Activated CD8-positive, alpha-beta memory T cell treated with anti-CD3 and anti-CD28 coated beads for 1 hour (primary cell): ENCODE measurements at places on chromosomes 12 and 14.
A peak's percentile ranks its signal among the peaks of the same experiment; 100 is the strongest.

DNA sequence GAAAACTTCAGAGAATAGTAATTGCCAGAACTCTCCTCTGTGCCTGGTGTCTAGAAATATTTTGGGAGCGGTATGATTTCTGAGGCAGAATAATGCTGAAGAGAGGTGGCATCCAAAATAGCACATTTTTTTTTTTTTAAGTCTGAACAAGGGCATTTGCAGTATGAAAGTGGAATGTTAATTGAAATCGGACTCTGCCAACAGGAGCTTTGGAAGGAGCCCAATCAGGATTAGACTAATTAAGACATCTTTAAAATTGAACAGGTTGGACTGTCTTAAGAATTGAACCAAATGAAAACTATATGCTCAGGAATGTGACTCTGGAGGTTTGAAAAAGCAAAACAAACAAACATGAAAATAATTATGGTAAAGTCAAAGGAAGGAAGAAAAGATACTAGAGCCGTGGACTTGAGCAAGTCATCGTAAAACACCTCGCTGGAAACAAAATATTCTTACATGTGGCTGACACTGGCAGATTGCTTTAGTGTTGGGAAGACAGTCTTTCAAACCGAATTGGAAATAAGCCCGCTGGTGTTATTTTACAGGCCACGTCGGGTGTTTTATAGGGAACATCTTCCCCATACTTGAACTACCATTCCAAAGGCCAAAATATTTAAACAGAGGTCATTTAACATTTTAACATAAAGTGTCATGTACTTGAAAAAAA is 436.3 kb downstream of the VRK1 start:
- DNase-seq = no peak

DNA sequence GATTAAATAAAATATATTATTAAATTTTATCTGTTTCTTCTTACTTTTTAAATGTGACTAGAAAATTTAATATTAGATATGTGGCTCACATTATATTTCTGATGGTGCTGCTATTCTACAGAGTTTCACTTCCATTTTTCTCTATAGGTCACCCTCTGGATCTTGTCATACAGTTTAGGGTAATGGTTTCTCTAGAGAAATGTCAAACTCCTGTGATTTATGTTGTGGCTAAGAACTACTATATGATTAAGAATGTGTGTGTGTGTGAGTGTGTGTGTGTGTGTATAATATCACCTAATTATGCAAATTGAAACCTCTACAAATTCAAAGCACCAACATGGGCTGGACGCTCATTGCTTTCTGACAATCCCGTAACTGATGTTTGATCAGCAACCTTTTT is 325.9 kb downstream of the ADAMTS20 start:
- no peak for DNase-seq

GRCh38 chr12:89206390-89206789 is 145.9 kb downstream of the DUSP6 start:
- no peak for DNase-seq

- DNase-seq = no peak
Observed at GRCh38 chr12:123808167-123808566, 46.1 kb downstream of the DNAH10 start.

DNA sequence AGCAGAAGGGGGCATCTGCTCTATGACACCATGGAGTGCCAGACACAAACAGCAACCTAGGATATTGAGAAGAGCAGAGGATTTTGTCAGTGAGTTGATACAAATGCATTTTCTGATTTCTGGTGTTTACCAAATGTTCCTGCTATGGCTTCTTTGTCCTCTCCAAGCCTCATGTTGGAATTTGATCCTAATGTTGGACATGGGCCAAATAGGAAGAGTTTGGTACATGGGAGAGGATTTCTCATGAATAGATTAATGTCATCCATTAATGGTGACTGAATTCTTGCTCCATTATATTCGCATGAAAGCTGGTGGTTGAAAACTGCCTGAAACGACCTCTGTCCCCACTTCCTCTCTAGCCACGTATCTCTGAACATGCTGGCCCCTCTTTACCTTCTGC is 1002.2 kb upstream of the FLRT2 start:
- DNase-seq = no peak

DNA sequence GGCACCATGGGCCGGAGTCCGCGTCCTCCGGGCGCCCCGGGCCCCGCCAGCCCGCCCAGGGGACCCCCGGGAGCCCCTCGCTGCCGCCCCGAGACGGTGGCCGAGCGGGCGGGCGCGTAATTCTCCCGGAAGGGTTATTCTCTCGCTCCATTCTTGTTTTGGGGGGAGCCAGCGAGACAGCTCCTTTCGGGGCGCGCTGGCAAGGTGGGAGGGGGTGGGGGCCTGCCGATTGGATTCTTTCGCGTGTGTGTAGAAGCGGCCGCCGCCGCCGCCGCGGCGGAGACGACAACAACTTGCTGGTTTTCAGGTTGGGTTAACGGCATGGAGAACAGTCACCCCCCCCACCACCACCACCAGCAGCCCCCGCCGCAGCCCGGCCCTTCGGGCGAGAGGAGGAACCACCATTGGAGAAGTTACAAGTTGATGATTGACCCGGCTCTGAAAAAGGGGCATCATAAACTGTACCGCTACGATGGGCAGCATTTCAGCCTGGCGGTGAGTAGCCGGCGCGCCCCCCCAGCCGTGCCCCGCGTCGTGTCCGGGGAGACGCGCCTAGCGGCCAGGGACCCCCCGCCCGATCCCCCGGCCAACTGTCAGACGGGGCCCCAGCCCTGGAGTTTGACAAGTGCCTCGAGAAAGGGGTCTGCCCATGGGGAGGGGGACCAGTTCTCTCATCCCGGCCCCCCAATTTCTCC is 755 bp downstream of the SETD1B start:
- DNase-seq = no peak

- no peak for DNase-seq
Observed at GRCh38 chr14:99148131-99148530, 123.9 kb downstream of the BCL11B start.

DNA sequence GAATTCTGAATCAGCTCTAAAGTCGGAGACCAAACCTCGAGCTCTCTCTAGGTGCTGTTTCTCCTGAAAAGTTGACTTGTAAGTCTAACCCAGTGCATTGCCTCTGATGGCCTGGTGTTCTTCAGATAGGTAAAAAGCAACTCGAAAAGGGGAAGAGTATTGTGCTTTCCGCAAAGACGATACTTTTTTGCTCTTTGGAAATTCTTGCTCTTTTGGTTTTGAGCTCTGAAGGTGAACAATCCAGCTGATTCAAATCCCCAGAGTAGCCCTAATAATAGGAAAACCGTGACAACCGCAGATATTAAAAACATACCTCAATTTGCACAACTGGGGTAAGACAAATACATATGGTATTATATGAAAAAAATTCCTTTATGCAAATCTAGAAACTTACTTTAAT is 447.4 kb downstream of the RAD51B start:
- DNase-seq = no peak

DNA sequence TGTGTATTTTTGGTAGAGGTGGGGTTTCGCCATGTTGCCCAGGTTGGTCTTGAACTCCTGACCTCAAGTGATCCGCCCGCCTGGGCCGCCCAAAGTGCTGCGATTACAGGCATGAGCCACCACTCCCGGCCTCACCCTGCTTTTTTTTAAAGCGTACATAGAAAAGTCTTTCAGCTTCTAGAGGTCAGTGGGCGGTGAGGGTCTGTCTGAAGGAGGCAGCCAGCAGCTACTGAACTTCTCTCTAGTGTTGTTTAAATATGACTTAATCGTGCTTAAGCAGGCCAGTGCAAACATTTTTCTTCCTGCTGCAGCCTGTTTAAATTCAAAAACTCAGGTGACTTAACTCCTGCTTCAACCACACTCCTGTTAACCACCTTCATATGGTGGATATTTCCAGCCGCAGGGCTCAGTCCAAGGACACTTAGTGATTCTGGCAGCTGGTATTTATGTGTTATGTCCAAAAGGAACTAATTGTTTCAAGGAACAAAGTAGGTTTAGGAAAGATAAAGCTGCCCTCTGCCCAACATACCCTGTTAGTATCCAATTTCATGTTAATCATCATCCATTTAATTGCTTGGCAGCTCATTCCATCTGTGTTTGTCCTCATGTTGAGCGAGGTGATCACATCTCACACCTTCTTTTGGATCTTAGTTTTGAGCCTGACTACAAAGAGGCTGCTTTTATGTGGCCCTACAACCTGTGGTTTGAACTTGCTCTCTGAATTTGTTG is 2.0 kb downstream of the PRKAB1 start:
- no peak for DNase-seq

GRCh38 chr12:61934564-61934963 is 325.6 kb upstream of the USP15 start:
- no peak for DNase-seq

GRCh38 chr12:107634530-107634929 is 51.1 kb upstream of the PWP1 start:
- no peak for DNase-seq

GRCh38 chr12:41924111-41924510 is 220.6 kb downstream of the GXYLT1 start:
- no peak for DNase-seq

DNA sequence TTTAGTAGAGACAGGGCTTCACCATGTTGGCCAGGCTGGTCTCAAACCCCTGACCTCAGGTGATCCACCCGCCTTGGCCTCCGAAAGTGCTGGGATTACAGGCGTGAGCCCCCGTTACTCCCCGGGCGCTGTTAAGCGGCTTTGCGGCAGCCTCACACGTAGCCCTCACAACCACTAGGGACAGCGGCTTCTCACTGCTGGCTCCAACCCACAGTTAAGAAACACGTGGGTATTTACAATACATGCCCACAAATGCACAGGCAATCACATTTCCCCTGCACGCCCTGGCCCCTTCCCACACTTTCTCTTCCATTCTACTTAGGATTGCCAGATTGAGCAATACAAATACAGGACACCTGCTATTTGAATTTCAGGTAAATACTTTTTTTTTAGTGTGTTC is 37.0 kb upstream of the EIF5 start:
- DNase-seq = no peak

GRCh38 chr14:75905147-75905904 is 76.5 kb downstream of the TGFB3 start:
- DNase-seq = no peak

- no peak for DNase-seq
Observed at GRCh38 chr12:79997096-79997791, 62.3 kb upstream of the PPP1R12A start.

DNA sequence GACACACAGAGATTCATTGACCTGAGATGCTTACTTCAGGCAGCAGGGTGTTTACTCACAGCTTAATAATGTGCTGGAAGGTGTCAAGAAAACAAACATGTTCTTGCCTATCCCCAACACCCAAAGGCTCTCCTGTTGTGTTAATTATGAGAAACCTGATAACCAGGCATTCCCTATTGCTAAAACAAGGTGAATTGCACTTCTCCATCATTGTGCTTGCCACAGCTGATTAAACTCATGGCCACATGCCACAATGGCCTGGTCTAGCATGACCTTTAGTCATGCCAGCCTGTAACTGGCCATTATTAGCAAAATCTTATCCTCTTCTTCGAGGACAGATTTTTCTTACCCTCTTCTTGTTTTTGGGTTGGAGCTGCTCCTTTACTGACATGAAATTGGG is 21.4 kb downstream of the SMOC1 start:
- no peak for DNase-seq

DNA sequence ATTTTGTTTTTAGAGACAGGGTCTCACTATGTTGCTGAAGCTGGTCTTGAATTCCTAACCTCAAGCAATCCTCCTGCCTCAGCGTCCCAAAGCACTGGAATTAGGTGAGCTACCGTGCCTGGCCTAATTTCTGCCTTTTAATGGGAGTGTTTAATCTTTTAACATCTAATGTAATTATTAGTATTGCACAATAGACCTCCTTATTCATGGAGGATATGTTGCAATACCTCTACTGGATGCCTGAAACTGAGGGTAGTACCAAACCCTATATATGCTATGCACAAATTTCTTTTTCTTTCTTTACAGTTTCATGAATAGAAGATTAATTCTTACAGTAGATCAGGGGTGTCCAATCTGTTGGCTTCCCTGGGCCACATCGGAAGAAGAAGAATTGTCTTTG is 47.8 kb downstream of the MYRFL start:
- no peak for DNase-seq

DNA sequence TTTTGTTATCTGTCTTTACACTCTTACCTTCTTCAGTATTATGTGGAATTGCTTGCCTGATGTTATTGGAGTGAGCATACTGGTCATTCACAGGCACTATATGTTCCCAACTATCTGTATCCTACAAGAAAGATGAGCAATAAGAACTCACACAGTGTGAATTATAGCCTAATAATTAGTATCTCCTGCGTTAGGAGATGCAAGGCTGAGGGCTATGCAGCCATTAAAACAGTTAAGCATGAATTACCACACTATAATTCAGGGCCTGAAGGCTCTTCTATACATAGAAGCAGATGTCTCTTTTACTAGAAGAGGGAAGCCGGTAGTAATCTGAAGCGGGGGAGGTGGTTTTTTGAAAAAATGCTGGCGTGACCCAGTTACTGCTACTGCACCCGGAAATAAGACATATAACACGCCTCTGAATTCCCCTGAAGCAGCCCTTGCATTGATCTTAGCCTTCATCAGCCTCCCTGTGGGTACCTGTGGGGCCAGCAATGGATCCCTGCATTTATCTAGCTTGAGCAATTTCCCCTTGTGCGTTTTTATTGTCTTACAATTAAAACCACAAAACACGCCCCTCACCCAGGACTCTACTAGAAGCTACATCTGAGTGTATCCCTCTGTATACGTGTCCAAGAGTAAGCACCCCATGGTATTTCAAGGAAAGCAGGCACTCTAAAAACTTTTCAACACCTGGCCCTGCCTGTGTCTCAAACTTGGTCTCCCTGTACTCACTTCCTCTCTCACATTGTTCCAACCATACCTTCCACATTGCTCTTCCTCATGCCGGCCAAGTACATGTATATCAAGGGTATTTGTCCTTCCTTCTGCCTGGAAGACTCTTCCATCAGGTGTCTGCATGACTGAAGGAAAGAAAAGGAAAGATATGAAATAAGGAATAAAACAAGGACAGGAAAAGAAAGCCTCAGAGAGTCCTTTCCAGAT is 210.9 kb upstream of the ARID2 start:
- peak; percentile 1 for DNase-seq
